ENCODE measurements at places on chromosomes 5 and 9.

DNA sequence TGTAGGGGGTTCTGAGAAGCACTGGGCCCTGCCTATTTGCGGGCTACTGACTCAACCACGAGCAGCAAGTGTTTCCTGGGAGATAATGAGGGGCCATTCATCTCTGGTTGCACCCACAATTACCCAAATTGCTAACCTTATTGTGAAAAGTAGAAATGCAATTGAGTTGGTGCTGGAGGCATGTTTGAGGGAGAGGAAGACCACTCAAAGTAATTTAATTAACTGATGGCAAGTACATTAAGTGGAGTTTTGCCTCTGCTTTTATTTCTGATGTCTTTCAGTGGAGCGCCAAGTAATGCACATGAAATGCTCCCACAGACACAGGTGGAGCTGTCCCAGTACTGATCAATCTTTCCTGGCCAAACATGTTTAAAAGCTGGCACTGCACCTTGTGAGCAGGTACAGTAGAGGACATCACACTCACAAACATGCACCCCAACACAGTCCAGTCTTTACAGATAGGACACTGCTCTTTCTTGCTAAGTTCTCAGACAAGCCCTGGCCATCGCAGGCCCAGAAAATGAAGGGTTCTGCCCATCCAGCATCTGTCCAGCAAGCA, 195.4 kb downstream of the HSPA4 start:
- DNase-seq, result no peak

DNA sequence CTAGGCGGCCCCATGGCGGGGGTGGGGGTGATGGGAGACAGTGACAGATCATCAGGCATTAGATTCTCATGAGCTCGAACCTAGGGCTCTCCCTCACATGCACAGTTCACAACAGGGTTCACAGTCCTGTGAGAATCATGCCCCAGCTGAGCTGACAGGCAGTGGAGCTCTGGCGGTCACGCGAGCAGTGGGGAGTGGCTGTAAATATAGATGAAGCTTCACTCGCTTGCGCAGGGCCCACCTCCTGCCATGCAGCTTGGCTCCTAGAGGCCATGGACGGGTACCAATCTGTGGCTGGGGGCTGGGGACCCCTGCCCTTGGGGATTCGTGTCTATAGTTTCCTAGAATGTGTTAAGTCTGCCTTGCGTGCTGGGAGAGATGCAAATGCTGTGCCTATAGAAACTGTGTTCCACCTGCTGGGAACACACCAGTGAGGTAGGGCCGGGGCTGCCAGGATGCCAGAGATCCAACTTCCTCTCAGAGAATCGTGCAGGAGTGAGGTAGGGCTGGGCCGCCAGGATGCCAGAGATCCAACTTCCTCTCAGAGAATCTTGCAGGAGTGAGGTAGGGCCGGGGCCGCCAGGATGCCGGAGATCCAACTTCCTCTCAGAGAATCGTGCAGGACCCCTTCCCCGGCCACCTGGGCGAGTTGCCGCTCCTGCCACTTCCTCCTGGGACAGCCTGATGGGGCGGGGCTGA, 14.1 kb upstream of the EXOC3 start:
- DNase-seq, result no peak

DNA sequence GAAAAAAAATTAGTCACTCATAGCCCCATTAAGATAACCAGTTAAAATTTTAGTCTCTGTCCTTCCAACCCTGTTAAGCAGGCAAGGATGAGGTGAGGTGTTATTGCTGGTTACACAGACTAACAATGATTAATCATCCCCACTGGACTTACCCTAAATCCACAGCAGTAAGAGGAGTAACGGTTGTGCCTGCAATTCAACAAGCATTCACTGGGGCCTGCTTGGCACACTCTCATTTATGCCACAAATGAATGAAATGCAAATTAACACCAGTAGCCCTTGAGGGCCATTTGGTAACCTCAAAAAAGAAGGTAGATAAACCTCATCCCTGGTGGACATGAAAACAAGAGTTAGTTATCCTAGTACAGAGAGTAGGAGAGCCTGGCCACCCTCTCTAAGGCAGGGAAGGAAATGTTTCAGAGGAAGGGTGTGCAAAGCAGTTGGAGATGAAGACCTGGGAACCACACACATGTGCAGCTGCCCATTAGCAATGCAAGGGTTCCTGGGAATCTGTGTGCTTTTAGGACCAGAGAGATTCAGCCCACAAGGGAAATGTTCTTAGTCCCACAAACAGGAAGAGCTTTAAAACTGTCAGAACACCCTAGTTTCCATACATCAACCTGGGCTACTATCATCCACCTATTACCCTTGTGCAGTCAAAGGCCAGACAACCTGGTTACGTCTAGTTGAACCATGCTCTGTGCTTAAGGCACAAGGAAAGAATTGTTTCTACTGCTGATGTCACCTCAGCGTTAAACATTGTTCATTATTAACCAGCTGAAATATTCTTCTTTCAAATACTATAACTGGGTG, 7.7 kb downstream of the LHFPL2 start:
- no peak for DNase-seq

GRCh38 chr5:5658226-5658625, 235.7 kb downstream of the ICE1 start:
- DNase-seq, result no peak

DNA sequence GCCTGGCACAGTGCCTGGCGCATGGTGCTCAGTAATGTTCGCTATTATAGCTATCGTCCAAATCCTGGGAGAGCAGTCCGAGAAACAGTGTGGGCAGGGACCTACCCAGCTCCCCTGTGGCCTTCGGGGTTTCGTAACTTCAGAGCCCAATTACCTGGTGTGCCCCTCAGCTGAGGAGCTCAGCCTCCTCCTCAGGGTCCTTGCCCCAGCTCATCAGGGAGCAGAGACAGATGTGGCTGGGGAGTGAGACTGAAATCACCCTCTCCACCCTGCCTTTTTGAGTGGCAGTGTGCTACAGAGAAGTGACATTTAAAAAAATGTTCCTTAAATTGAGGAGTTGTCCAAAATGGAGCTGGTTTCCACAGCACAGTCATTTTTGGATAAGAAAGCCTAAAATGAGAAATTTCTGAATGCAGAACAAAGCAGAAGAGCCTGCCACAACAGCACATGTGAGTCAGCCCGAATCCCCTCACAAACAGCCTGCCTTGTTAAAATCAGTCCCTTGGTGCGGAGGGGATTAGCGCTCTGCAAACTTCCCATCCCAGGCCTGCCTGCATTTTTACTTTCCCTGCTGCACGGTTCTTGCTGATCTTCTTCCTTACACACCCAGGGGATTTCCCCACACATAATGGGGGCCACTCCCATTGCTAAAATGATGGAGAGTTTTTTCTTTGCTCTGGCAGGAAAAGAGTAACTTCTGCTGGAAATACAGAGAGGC, 78.1 kb upstream of the PITX1 start:
- no peak for DNase-seq

- no peak for DNase-seq
Measured at GRCh38 chr9:124212381-124213050, 45.2 kb upstream of the NEK6 start.

GRCh38 chr5:72125941-72126620, 18.8 kb downstream of the MAP1B start:
- no peak for DNase-seq

DNA sequence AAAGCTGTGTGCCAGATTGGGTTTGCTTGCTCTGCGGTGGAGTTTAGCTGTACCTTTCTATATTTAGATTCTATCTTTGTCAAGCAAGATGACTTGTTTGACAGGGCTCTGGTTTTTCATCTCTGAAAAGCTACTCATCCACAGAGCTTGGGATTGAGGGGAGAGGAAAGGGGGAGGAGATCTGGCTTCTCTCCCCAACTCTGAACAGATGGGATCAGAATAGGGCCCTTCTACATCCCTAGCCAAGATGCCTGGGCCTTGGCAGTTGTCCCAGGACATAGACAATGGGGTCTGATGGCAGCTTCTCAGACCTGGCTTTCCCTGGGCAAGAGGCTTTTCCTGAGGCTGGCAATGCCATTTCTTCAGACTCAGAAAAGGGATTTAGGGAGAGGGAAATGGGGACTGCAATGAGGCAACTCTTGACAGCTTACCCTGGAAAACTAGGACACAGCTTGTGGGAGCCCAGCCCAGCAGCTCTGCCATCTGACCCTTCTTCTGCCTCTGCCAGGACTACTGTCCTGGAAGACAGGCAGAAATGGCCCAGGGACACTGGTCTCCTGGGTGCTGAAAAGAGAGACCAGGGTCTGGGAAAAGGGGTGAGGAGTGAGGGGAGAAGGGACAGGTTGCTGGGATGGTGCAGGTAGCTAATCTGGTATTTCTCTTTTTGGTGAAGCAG, 50.2 kb upstream of the ASTN2 start:
- no peak for DNase-seq

DNA sequence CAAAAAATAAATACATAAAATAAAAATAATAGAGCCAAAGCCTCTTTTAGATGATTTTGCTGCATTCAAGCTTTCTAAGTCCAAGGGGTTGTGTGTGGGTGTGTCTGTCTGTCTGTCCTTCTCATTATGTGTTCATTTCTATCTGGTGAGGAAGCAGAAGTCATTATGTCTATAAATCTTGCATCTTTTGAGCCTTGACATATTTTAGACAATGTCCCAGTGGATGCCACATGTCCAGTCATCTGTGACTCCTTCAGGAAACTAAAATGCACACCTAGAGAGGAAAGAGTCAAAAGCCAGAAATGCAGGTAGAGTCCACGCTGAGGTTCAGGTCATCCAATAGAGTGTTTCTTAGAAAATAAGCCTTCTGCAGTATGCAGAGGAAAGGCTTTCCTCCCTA, 80.9 kb downstream of the GALNT10 start:
- DNase-seq, result no peak

- DNase-seq, result no peak
Measured at GRCh38 chr5:80659106-80659505, 4.3 kb upstream of the DHFR start.

DNA sequence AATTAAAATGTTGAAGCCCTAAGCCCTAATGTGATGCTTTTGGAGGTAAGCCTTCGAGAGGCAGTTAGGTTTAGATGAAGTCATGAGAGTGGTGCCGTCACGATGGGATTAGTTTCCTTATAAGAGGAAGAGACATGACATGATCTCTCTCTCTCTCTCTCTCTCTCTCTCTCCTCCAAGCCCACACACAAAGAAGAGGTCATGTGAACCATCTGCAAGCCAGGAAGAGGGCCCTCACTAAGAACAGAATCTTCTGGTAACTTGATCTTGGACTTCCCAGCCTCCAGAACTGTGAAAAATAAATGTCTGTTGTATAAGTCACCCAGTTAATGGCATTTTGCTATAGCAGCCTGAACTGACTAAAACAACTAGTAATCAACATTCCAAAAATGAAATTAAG, 175.5 kb downstream of the GNA14 start:
- DNase-seq, result no peak

GRCh38 chr5:38752622-38753021, 93.2 kb upstream of the OSMR start:
- no peak for DNase-seq

GRCh38 chr5:168752012-168752411, 172.8 kb upstream of the PANK3 start:
- no peak for DNase-seq

DNA sequence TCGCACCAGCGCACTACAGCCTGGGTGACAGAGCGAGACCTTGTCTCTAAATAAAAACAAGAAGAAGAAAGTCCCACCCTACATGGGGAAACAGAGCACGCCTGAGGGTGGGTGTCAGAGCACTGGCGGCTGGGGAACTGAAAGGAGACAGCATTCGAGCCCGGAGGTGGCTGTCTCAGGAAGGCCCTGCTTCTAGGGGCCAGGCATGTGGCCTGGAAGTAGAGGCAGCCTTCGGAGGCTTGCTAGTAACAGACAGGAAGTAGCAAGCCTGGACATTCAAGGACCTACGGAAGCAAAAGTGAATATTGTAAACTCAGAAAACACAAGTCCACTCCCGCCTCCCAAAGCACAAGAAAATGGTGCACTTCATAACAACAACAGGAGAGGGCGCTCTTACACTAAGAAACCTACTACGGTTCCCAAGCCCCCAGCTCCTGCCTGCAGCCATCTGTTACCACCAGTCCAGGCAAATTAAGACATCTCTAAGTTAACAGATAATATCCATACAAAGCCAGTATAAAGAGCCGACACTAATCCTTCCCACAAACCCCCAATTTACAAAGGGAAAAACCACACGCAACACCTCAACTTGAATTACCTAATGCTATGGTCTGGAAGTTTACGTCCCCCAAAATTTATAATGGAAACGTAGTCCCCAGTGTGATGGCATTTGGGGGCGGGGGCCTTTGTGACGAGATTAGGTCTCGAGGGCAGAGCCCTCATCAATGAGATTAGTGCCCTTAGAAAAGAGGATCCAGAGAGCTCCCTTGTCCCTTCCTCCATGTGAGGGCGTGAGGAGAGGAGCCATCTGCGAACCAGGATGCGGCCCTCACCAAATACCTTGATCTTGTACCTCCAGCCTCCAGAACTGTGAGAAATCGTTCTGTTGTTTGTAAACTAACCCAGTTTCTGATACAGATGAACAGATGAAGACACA, 7.7 kb downstream of the RASGEF1C start:
- no peak for DNase-seq

GRCh38 chr9:109311286-109311685, 9.6 kb downstream of the EPB41L4B start:
- DNase-seq, result no peak

GRCh38 chr5:96702503-96703383, 40.6 kb downstream of the CAST start:
- no peak for DNase-seq

Data from NCI-H1930 (cell line).